ENCODE measurements at places on chromosomes 6 and 20.

- no peak for DNase-seq
Observed at GRCh38 chr6:149273318-149273717, 44.2 kb upstream of the TAB2 start.

- DNase-seq: no peak
Observed at GRCh38 chr20:23118144-23118543, 32.0 kb upstream of the CD93 start.

DNA sequence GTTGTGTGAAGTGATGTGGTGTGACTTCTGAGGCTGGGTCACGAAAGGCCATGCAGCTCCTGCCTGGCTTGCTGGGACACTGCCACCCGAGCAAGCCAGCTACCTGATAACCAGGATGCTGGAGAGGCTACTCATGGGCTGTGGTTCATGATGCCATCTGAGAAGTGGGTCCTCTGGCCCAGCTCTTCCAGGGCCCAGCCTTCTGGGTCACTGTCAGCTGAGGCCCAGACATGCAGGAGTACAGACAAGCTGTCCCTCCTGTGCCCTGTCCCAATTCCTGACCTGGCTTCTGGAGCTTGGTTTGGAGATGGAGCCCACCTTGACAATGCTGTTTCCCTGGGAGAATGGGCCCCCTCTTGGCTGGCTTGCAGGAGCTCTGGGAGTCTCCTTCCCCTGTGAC is 87.0 kb downstream of the DHX35 start:
- DNase-seq: no peak

DNA sequence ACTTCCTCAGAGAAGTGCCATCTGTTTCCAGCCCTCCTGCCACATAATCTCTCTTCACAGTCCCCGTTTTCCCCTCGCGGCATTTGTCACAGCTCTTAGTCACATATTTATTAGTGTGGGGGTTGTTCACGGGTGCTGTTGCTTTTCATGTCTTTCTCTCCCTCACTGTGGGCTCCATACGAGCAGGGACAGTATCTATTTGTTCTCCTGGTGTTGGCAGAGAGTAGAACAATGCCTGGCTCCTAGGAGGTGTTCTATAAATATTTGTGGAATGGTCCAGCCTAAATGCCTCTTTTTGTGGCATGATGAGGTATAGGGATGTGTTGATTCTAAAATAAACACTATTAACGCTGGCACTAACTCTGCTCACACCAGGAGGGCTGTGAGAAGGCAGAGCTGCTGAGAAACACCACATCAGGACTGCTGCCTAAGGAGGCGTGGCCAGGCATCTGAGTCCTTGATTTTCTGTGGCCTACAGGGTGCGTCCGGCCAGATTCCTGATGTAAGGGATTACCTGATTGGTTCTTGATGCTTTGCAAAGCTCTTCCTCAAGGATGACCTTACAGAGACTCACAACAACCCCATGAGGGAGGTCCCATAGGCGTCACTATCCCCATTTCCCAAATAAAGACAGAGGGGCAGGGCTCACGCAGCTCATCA is 219.8 kb upstream of the ARID1B start:
- no peak for DNase-seq

DNA sequence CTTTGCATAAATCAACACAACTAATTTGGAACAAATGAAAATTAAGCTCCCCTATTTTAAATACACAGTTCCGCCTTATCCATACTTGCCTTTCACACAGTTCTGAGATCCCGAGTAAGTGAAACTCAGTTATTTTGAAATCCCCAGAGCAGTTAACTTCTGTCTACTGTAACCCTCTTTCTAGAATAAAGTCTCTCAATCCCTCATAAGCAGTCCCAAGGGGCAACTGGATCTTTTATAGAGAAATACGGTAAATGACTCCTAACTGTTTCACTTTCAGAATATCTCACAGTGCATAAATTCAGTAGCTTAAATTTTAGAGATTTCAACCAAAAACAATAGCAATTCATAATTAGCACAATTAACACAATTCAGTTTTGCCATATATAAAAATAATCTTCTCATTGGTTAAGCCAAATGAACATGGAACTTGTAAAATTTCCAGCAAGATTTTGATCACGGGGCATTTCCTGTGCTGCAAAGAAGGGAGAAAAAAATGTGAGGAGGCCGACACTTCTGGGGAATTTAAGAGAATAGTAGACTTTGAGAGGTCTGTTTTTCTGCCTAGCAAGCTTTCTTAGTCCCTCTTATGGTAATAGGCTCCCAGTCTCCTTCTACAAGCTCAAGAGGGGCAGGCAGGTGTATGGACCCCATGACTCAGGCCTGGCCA is 78.3 kb downstream of the KIF6 start:
- DNase-seq: no peak

DNA sequence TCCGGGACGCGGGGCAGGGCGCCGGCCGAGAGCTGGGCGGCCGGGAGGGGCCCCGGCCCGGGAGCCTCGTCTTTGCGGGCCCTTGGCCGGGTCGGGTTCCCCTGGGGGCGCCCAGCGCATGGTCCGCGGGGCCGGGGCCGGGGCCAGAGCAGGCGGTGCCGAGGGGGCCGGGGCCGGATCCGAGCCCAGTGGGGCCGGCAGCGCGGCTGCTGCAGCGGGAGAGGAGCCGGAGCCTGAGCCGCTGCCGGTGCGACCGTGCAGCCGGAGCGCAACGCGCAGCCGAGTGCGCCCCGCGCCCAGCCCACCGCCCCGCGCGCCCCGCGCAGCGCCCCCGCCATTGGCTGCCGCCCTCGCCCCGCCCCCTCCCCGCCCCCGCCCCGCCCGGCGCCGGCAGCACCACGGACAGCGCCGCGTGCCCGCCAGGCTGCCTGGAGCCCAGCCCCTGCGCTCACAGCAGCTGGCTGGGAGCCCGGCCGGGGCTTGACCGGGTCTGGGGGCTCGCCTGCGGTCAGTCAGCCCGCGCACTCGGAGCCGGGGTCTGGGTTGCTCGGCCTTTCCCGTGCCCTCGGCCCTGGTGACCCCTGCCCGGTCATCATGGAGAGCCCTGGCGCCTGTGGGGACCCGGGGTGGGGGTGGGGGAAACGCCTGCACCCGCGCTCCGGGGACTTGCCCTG is at the start of gene HRH3:
HRH3 (minus strand) TSS at position 287 of the 674 bp plus-strand sequence. CDS start 308 bp downstream, outside the sequence.
- no peak for DNase-seq

- DNase-seq: peak; percentile 83
Observed at GRCh38 chr6:119612911-119613381, 263.4 kb upstream of the MAN1A1 start.

- no peak for DNase-seq
Observed at GRCh38 chr6:150263765-150264404, 104.9 kb upstream of the IYD start.

- no peak for DNase-seq
Observed at GRCh38 chr6:72783035-72783434, 161.2 kb downstream of the KCNQ5 start.

- no peak for DNase-seq
Observed at GRCh38 chr6:147821295-147821897, 312.9 kb downstream of the SAMD5 start.

- DNase-seq: no peak
Observed at GRCh38 chr6:76451926-76452709, 379.7 kb upstream of the IMPG1 start.

DNA sequence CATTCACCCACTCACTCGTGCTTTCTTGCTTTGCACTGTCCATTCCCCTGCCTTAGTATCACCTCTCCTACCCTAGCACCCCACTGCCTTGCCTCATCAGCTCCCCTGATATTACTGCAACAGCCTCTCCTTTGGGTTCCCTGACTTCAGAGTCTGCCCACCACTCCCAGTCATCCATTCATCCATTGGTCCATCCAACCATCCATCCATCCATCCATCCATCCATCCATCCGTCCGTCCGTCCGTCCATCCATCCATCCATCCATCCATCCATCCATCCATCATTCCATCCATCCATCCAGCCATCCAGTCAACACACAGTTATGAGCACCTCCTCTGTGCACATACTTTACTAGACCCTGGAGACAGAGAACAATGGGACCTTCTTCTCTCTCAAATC is 22.9 kb upstream of the FAM83D start:
- no peak for DNase-seq

GRCh38 chr20:20211274-20211987 is 156.5 kb upstream of the INSM1 start:
- DNase-seq: peak; percentile 9

DNA sequence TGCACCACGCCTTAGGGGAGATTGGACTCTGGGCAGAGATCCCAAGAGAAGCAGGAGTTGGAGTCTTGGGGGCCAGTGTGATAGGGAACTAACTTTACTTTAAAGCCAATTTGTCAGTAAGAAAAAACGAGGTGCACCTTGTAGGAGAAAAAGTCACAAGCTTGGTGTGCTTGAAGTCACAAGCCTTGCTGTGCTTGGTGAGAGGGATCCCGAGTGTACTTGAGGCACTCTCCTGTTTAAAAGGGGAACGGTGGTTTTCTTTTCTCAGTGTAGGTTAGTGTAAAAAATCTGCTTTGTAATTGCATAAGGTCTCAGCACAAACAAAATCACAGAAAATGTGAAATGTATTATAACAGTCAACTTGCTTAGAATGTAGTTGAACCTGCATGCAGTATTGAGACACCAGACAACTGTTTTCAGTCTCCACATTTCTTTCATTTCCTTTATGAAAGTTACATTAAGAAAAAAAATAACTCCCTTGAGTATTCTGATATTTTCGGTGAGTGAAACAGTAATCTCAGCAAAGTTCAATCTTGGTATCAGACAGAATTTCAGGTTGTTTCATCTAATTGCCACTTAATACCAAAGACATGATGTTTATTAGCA is 111.1 kb upstream of the DUSP22 start:
- DNase-seq: no peak

DNA sequence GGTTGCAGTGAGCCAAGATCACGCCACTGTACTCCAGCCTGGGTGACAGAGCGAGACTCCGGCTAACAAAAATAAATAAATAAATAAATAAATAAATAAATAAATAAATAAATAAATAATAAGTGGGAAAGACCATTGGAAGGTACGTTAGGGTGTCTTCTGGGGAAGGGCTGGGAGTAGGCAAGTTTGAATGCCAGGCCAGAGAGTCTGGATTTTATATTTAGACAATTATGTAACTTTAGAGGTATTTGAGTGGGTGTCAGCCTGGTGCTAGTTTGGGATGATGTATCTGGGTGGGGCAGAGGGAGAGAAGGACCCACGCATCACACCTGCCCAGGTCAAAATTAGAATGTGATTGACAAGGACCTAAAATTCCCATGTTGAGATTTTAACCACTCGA is 108.5 kb upstream of the PRND start:
- DNase-seq: no peak

DNA sequence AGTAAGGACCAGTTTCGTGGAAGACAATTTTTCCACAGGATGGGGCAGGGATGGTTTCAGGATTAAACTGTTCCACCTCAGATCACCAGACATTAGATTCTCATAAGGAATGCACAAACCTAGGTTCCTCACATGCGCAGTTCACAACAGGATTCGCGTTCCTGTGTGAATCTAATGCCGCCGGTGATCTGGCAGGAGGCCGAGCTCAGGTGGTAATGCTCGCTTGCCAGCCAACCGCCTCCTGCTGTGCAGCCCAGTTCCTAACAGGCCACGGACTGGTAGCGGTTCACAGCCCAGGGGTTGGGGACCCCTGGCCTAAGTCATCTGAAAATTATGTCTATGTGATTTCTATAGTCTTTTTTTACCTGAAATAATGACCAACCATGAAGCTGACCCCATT is 217.5 kb downstream of the TMEM200A start:
- no peak for DNase-seq

DNA sequence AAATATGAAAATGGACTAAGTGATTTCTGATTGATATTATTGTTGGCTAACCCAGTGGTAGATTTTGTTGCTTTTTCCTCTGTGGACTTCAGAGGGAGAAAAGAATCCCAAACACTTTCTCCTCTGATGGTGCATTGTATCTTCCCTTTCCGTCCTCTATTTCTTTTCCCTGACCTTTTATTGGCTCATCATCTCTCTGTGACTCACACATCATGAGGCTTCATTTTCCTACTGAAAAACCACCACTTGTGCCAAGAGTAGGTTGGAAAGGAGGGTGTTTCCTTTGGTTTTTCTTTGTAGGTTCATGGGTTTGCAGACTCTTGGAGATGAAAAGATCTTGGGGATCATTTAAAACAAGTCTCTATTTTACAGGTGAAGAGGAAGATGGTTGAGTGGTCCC is 311.7 kb upstream of the JAG1 start:
- DNase-seq: peak; percentile 75

DNA sequence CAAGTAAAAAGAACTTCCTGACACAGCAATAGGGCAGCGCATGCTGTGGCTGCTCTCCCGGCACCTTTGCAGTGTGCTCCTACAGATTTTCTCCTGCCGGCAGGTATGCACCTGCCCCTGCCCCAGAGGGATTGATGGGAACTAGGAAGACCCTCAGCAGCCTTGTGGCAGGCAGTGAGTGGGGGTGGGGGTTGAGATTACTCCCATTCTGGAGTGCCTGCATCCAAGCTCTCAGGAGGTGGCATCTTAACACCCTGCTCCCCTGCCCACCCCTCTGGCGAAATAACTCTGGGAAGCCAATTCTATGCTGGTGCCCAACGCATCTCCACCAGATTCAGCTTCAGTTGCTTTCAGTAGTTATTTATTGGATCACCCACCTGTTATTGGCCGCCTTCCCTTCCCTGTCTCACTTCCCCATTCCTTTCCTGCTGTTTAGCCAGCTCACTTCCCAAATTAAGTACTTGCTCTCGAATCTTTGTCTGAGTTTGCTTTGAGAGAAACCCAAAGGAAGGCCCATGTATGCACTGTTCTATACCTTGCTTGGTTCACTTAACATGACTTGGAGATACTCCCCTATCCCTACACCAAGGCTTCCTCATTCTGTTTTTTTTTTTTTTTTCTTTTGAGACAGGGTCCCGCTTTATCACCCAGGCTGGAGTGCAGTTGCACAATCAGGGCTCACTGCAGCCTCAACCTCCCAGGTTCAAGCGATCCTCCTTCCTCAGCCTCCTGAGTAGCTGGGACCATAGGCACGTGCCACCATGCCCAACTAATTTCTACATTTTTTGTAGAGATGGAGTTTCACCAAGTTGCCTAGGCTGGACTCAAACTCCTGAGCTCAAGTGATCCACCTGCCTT is 29.3 kb upstream of the SLC23A2 start:
- DNase-seq: no peak

DNA sequence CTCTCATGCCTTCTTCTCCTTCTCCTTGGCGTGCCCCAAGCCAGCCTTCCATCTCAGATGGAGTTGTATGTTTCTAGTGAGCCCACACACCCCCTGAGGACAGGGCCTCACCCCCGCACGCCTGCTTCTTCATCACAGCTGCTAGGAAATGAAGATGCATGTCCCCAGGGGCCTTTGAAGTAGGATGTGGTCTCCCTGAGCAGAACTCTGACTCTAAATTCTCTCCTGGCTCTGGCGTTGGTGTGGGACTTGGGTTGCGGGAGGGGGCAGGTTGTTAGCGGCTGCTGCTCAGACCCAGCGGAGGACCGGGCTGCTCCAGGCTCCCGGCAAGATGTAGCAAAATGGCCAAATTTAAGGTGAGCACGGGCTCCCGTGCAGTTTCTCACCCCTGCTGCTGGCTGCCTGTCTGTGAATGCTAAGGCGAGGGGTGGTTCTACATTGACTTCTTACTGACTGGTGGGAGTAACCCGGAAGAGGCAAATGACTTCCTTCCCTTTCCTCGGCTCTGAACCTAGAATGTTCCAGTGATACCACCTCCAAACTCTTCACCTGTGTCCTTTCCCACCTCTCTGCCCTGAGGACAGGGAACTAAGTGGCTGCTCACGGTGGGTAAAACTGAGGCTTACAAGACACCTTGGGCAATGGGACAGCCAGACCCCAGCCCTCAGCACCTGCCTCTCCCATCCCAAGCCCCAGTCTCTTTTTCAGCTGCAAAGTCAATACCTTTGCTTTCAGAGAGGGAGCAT is 8.8 kb downstream of the SYNJ2 start:
- DNase-seq: peak; percentile 81

GRCh38 chr6:155493694-155494143 is 38.1 kb upstream of the NOX3 start:
- DNase-seq: peak; percentile 99
